ENCODE measurements at places on chromosomes 3 and 15.

DNA sequence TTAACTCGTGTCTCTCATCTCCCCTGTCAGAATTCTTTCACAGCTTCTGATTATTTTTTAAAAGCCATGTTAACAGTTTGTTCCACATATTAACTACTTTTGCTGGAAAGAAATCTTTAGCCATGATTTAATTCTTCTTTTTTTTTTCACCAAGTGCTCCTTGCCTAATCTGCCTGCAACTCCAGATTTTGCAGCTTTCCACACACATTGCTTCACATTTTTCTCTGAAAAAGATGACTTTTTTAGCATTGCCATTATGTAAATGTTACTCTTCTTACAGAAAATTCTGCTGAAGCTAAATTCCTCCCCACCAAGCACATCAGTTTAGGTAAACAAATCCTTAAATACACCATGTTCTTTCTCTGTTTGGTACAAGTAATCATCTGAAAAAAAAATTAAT is 23.4 kb upstream of the PPARG start:
- no peak for DNase-seq

DNA sequence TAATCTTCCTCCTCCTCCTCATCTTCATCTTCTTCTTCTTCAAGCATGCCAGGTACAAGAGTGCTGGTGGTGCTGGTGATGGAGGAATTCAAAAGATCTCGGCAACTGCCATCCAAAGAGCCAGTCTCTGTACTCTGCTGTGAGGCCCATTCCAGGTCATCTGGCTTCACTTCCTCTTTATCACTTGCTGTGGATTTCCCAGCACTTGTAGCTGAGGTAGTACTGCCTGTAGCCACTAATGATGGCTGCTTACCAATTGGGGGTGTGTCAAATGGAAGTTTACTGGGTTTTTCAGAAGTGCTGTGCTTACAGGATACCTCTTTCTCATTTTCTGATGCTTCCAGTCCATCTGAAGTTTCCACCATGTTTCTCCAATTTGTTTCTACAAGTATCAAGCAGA is 28.8 kb upstream of the SHC4 start:
- no peak for DNase-seq

GRCh38 chr15:92654662-92655061 is 913 bp downstream of the FAM174B start:
- no peak for DNase-seq

- DNase-seq: no peak
These were observed 41.8 kb downstream of the ITGB5 start for GRCh38 chr3:124845406-124845805.

DNA sequence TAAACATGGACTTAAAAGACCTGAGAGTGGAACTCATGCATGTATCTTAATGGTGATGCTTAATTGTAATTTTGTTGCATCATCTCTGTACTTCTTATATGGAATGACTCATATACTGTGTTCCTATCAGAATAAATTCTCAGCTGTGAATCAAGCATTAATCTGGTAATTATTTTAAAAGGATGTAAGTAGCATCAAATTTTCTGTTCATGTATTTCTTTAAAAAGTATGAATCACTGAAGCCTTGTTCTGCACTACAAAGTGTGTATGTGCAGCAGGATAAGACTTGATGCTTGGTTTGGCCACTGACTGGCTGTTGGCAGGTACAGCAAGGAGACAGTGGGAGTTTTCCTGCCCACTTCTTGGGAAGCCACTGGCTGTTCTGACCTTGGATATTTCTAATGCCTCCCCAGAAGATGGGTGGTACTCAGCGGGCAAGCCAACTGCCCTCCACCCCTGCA is 123.9 kb downstream of the ANO10 start:
- DNase-seq: no peak

DNA sequence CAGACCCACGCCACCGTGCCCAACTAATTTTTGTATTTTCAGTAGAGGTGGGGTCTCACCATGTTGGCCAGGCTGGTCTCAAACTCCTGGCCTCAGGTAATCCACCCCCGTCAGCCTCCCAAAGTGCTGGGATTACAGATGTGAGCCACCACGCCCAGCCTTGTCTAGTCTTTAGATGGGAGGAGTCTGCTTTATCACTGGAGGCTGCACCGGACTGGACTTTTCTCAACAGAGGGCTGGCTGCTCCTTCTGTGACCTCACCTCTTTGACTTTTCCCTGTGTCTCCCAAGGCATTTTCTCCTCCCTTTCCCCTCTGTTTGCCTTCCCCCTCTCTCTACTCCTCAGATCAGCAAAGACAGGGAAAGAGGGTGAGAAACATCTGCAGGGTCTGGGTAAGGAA is 28.5 kb downstream of the SLCO2A1 start:
- DNase-seq: no peak

DNA sequence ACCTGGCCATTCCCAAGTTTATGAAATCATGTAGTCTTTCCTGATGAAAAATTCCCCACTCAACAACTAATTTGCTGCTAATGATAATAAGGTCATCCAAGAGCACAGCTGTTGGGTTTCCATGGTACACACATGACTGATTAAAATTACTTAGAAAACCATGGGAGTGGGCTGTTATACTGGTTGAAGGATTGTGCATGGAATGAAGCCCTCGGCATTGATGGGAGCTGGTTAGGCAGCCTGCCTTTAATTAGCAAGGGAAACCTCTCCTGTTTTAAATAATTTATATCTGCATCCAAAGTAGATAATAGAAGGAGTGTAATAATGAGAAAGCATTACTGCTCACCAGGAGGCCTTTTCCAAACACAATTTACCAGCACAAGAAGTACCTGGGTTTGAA is 235.1 kb upstream of the CFAP20DC start:
- no peak for DNase-seq

- DNase-seq: no peak
These were observed 57.4 kb downstream of the APBA2 start for GRCh38 chr15:28943146-28943545.

DNA sequence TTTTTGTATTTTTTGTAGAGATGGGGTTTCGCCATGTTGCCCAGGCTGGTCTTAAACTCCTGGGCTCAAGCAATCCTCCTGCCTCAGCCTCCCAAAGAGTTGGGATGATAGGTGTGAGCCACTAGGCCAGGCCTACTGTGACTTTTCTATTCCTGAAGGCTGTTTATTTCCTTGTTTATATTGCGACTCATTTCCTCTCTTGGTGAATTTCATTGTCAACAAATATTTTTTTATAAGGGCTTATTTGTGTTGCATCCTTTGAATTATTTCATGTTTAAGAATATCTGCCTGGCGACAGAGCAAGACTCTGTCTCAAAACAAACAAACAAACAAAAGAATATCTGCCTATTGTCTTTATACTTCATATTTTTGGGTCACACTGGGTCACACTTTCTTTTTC is 29.4 kb upstream of the MCCC1 start:
- no peak for DNase-seq

DNA sequence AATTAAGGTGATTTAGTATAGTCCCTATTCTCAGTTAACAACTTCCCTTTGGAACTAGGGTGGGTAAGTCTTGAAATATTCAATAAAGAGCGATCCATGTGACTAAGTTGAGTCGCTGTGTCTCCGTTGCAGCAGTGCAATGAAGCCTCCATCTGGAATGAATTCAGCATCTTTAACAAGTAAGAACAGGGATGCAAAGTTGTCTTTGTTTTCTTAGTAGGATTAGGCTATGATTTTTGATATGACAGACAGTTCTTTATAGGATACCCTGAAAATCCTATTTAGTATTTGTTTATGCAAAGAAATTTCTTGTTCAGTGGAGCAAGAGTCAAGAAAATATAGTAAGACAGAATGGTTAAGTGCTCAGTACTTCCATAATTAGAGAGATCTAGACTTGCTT is 52.7 kb downstream of the RBMS3 start:
- no peak for DNase-seq

- no peak for DNase-seq
These were observed 171.9 kb downstream of the ERC2 start for GRCh38 chr3:56296361-56296760.

DNA sequence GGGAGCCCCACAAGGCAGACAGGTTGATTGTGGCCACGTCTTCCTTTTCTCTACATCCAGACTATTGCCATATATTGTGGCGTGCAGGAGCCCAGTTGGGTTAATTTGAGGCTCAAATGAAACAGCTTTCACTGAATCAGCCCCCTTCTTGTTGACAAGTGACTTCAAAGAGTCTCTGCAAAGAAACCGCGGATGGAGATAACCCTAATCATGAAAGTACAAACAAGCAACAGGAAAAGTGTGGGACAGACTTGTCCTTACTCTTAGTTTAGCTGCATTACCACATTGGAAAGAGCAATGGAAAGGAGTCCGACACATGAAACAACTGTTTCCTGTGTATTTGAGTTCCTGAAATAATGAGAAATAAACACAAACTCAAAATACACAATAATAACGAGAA is 3.3 kb downstream of the TMEM40 start:
- DNase-seq: no peak

GRCh38 chr3:147497286-147497685 is 88.1 kb downstream of the ZIC1 start:
- DNase-seq: no peak

DNA sequence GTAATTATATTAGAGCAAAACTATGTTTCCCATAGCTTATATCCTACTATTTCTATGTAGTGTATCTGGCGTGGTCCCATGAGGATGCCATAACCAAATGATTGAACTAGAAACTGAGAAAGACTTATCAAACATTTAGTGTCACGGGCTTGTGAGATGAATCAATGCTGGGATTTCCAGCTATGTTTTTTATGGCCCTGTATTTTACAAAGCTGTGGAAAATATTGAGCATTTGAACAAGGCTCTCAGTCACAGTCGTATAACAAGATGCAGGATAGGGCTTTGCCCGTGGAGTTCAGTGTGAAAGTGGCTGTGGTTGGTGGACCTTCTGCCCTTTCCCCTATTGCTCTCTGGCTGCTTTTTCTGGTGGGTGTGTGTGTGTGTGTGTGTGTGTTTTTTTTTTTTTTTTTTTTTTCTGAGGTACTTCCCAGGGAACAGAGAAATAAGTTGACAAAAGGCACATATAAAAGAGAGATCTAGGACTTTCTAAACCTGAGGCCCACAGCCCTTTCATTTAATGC is 60.7 kb downstream of the CACNA1D start:
- no peak for DNase-seq

DNA sequence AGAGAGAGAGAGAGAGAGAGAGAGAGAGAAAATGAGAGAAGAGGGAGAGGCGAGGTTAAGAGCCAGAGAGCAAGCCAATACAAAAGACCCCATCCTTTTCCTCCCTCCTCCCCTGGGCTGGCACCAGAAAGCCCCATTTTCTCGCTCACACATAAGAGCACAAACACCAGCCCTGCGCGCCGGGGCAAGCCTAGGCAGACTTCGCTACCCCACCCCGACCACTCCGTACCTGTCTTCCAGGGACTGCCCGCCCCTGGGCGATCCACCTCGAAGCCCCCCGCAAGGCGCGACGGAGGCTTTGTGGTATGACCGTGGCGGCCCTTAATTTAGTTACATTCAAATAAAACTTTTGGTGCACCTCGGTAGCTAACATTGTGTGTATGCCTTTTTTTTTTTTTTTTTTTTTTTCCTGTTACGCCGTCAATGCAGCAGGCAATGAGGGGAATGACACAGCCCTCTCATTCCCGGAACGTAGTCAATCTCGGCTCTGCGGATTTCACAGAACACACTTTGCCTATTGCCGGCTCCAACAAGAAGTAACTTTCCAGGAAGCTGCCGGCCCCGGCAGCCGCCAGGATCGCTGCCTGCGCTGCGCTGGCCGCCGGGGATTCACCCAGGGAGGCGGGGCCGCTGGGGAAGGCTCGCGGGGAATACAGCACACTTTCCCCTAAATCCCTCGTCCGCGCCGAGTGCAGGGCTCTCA is 7.7 kb downstream of the BCL6 start:
- peak; percentile 53 for DNase-seq

DNA sequence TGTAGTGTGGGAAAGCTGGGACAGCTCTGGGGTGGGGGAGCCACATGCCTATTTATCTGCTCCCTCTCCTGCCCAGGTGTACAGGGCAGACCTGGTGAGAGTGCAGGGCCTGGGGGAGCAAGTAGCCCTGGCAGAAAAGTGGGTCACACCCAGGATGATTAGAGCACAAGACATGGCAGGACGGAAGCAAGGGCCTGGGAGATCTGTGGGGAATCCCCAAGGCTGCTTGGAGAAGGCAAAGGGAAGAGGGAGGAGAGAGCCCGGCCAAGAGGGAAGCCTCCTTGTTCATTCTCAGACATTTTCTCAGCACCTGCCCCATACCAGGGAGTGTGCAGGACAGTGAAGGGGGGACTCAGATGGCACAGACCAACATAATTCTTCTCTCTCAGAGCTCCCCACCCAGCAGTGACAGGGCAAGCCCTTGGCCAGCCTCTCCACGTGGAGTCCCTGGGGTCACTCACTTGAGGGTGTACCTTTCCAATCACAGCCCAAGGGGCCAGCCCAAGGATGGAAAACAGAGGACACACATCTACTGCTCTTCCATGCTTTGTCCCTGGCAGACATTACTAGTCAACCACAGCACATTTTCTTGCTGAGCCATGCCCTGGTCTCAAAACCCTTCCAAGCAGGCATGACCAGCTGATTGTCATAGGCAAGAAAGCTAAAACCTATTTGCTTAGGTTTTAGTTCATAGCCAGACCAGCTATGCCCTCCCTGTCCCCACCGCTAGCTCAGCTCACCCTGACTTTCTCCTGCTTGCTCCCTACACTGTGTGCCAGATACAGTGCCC is 4.9 kb upstream of the DUSP7 start:
- no peak for DNase-seq

- DNase-seq: no peak
These were observed 6.8 kb downstream of the SLC26A6 start for GRCh38 chr3:48628277-48629017.

GRCh38 chr15:45777781-45778180 is 143.0 kb downstream of the SQOR start:
- no peak for DNase-seq

- DNase-seq: no peak
These were observed 37.5 kb downstream of the VGLL4 start for GRCh38 chr3:11606090-11606784.

DNA sequence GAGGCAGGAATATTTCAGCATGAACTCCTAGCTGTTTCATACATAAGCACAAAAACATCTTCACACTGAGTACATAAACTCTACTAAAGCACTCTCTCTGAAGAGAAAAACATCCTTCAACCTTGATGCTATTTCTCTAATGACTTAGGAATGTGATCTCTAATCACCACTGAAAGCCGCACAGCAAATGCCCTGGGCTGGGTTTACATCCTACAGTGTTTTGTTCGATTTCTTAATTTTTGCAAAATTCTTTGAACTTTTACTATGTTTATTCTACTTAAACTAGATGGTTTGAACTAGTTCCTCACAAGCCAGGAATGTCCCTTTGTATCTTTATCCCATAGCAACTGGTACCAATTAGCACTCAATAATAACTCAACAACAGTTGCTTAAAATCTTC is 130.9 kb upstream of the ABI3BP start:
- DNase-seq: no peak

DNA sequence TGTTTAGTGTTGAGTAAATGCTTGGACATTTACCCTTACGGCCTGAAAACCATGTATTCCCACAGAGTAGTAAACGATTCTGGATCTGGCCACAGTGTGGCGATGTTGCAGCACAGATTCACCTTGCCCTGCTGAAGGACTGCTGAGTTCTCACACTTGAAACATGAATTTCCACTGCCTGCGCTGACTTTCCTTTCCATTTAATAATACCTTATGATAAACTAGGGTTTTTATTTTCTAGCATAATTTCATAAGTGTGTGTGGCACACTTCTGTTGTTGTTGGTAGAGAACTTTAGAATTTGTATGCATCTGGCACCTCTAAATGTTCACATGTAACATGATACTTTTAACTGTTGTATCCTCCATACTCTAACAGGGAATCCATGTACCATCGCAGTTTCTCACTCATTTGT is 53.9 kb downstream of the C3orf38 start:
- peak; percentile 25 for DNase-seq

- DNase-seq: no peak
These were observed 23.2 kb downstream of the SENP8 start for GRCh38 chr15:72141171-72142084.
